ENCODE measurements at places on chromosomes 4 and X.
A peak's percentile ranks its signal among the peaks of the same experiment; 100 is the strongest.

DNA sequence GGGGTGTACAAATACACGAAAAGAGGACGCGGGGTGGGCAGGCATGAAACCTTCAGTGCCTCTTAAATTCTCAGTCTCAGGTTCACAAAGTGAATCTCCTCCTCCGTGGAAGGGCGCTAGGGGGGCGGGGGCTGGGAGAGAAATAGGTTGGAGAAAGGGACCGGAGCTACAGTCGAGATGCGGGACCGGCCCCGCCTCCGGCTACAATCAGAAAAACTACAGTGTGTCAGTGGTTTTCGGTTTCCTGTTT is 3.4 kb downstream of the MAML3 start:
- DNase-seq = peak; percentile 27

GRCh38 chrX:27186671-27187070 is 276.5 kb downstream of the PPP4R3C start:
- no peak for DNase-seq

GRCh38 chr4:8589823-8590545 is 2.6 kb upstream of the CPZ start:
- DNase-seq = no peak

DNA sequence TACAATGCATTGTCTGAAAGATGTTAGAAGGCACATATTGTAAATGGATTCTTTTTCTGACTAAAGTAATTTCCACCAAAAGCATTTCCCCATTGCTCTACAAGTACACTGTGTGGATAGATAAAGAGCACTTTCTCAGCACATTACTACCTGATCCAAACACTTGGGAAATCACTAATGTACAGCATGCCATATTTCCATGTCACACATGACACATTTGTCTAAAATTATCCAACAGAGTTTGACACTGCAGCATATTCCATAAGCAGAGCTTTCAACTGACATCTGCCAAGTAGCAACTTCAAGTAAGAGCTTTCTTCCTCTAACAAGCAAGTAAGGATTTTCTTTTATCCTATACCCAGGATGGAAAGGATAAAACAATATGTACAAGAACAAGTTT is 49.5 kb downstream of the REELD1 start:
- no peak for DNase-seq

DNA sequence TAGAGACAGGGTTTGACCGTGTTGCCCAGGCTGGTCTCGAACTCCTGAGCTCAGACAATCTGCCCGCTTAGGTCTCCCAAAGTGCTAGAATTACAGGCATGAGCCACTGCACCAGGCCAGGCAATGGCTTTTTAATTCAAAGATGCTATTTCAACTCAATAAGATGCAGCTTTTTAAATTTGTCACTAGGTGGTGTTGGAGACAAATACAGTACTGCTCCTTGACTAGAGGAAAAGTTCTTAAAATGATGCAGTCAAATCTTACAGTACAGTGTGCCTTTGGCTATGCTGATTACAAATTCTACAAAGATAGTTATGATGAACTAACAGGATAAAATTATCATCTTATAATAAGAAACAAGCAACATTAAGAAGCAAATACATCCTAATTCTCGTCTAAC is 441.1 kb downstream of the KCNIP4 start:
- DNase-seq = no peak

- no peak for DNase-seq
Observed at GRCh38 chrX:34072906-34073305, 59.2 kb downstream of the FAM47A start.

GRCh38 chrX:148741441-148741840 is 241.0 kb downstream of the AFF2 start:
- no peak for DNase-seq

- DNase-seq = no peak
Observed at GRCh38 chrX:145041486-145041885, 205.8 kb upstream of the SPANXN1 start.

- no peak for DNase-seq
Observed at GRCh38 chr4:38514465-38515146, 149.4 kb upstream of the KLF3 start.

GRCh38 chr4:13599159-13599558 is 28.4 kb downstream of the BOD1L1 start:
- no peak for DNase-seq

DNA sequence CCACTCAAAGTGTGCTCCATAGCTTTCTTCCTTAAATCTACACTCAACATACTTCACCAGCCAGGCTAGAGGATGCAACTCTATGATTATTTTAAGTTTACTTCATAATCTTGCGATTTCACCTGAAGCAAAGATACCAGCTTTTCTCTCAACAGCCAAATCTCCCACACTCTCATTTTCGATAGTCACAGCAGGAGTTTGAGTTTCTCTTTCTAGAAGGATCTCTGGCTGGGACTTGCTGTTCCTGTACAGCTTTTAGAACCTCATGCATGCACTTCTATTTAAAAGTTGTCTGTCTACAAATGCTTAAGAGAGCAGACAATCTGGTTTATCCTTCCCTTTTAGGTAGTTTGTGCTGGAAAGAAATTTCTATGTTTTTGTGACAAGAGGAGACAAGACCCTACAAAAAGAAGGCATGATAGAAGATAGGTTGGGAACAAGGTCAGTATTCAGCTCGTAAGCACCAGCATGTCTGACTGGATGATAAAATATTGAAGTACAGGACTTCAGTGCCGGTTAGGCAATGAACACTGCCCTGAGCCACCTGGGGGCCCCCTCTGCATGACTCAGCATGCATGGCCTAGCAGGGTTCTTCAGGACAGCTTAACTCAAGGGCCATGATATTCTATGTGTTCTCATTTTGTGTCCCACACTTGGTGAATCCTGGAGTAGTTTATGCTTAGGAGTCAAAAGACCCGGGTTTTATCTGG is 65.6 kb downstream of the ATXN3L start:
- no peak for DNase-seq

DNA sequence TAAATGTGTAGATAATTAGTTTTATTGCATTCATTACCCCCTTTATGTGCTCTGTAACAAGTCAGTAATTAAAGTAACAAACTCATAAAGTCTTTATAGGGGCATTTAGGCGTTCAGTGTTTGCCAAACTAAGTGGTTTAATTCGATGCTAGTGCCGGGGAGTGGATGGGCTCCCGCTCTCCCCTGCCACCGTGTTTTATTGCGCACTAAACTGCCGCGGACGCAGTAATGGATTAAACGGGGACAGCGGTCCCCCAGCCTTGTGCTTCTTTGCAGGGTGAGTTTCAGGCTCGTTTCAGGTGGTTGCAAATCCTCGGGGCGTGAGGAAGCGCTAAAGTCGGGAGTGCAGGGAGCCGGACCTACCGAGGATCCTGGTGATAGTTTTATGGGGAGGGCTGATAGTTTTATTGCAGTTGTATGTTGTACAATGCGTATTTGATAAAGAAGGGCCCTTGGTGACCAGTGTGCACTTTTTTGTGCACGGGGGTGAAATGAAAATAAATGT is 1.6 kb upstream of the PHOX2B start:
- no peak for DNase-seq

DNA sequence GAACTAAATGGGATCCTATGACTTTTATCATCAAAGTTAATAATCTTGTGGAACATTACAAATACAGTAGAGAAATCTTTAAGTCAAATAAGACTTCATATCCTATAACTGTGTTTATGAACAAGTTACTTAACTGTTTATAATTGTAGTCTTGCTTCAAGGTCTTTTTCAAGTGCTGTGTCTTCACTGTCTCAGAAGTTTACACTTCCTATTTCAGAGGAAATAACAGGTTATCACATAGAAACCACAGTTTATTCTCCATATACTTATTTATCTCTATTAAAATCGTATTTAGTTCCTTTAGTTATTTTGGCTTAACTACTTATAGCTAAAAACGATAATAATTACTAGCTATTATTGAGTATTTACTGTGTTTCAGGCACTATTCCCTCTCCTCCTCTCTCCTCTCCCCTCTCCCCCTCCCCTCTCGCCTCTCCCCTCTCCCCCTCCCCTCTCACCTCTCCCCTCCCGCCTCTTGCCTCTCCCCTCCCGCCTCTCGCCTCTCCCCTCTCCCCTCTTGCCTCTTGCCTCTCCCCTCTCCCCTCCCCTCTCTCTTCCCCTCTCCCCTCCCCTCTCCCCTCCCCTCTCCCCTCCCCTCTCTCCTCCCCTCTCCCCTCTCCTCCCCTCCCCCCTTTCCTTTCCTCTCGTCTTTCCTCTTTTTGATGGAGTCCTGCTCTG is 63.7 kb downstream of the RBPJ start:
- DNase-seq = no peak

GRCh38 chr4:141079393-141079930 is 53.8 kb downstream of the RNF150 start:
- DNase-seq = no peak

DNA sequence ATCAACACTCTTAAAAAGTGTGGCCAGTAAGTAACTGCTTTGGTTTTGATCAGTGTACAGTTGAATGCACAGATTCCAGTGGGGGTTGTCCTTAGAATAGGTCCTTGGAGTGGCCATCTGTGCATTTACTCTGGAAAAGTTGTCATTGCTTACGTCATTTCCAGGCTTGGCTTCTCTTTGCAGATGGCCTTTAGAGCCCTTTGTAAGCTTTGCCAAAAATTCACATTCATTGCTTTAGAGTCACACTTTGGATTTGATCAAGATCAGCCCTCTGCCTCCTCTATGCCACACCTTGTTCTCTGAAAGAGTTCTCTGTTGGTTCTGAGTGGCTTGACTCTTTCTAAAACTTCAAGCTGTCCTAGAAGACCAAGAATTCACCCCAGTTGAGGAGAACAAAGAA is 83.9 kb downstream of the MAMLD1 start:
- DNase-seq = no peak

GRCh38 chr4:184364100-184364921 is 110.0 kb downstream of the IRF2 start:
- DNase-seq = no peak

- DNase-seq = no peak
Observed at GRCh38 chr4:34964613-34965012, 1279.7 kb downstream of the ARAP2 start.

DNA sequence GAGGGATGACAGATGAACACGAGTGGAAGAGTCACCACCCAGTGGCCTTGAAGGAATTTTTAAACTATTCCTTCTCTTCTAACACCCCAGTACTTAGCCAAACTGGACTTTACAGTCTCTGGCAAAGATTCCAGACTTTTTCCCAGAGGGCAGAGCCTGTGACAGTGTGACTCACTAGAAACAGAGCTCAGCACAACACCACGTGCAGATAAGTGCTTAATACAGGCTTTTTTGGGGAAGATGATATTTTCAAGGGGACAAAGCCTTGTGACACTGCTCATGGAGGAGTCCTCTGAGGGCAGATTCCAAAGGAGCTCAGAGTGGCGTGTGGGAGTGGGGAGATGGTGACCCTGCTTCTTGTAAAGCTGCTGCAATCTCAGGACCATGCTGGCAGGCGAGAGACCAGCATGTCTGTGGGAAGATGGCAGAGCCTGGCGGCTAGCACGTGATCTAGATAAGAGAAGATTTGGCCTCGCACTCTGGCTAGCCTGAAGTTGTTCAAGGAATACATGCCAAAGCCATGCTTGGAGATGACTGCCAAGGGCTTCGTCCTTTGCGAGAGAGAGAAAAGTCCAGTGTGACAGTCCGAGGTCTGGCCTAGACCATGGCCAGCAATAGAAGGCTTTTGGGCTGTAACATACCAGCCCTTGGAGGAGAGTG is 2.4 kb downstream of the RAB33A start:
- DNase-seq = no peak

GRCh38 chr4:127149086-127149485 is 483.7 kb upstream of the INTU start:
- DNase-seq = no peak

DNA sequence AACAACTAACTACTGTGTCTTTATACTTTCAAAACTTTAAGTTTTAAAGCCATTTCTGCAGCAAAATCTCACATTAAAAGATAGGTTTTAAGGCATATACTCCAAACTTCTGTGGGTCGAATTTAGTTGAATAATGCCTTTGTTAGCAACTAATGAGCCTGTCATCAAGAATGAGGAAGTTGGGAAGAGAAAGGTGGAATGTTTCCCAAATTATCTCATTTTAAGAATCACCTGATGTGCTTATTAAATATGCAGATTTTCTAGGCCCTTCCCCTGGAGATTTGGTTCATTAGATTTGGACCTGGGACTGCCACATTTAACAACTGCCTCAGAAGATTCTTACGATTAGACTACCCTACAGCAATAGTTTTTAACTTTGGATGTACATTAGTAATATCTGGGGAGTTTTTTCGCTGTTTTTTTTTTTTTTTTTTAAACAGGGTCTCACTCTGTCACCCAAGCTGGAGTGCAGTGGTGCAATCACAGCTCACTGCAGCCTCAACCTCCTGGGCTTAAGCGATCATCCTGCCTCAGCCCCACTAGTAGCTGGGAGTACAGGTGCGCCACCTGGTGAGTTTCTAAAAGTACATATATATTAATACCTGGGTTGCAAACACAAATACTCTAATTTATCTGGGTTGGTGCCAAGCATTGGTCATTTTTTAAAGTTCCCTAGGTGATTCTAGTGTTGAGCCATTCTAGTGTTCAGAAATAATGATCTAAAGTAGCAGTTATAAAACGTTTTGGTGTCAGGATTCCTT is 16.1 kb upstream of the TASL start:
- no peak for DNase-seq

DNA sequence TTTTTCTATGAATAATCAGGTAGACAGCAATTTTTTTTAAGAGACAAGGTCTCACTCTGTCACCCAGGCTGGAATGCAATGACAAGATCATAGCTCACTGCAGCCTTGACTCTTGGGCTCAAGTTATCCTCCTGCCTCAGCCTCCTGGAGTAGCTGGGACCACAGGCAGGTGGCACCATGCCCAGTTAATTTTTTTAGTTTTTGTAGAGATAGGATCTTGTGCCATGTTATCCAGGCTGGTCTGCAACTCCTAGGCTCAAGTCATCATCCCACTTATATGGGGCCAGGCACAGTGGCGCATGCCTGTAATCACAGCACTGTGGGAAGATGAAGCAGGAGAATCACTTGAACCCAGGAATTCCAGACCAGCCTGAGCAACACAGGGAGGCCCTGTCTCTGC is 26.8 kb downstream of the AFAP1 start:
- no peak for DNase-seq

DNA sequence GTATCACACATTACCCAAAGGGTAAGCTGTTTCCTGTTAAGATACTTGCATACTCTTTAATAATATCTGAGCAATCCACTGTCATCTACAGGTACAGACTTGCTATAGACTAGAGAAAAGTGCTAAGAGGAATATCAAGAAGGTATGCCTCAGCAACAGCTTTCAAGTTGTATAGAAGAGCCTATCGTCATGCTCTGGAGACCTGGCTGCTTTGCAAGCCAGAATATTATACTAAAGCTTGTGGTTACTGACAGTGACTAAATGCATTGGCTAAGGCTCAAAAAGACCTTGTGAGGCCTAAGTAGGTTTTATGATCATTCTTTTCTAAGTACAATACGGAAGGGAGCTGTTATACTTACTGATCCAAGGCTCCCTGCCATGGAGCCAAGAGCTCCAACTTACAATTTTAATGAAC is 11.3 kb downstream of the LAMP2 start:
- DNase-seq = no peak

DNA sequence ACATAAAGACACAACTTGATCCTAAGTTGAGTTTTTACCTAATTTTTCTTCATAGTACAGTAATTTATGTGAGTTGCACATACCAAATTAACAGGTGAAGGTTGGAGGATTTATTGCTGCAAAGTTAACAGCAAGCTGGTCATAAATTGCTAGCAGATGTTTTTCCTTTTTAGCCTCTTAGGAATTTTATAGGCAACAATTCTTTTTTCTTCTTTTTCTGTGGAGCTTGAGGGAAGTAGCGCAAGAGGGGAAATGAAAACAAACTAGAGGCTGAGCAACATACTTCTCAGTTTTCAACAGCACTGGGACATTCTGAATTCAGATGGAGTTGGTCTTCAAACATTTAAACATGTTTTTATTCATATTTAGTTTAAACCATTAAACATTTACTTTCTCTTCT is 63.7 kb upstream of the TLR2 start:
- no peak for DNase-seq

- DNase-seq = no peak
Observed at GRCh38 chr4:127103681-127104115, 529.1 kb upstream of the INTU start.

All from stimulated activated CD8-positive, alpha-beta memory T cell treated with anti-CD3 and anti-CD28 coated beads, Interleukin-15, amount 100 ng/mL, for 24 hours (primary cell).